ENCODE measurements at places on chromosomes 1 and 21. TPM values are rescaled to one million over a fixed set of nuclear protein-coding genes. Genes with fewer than 3 reads are reported as not detected.
A peak's percentile ranks its signal among the peaks of the same experiment; 100 is the strongest.

GRCh38 chr1:10745886-10746455, 50.5 kb downstream of the CASZ1 start:
- no peaks in the 10 kb centered on the region for H3K36me3 ChIP-seq
- no peak for DNase-seq
- no peak overlapping the region for H3K4me3 ChIP-seq
- no peaks in the 10 kb centered on the region for H3K27me3 ChIP-seq
- no peak overlapping the region for H3K27ac ChIP-seq

DNA sequence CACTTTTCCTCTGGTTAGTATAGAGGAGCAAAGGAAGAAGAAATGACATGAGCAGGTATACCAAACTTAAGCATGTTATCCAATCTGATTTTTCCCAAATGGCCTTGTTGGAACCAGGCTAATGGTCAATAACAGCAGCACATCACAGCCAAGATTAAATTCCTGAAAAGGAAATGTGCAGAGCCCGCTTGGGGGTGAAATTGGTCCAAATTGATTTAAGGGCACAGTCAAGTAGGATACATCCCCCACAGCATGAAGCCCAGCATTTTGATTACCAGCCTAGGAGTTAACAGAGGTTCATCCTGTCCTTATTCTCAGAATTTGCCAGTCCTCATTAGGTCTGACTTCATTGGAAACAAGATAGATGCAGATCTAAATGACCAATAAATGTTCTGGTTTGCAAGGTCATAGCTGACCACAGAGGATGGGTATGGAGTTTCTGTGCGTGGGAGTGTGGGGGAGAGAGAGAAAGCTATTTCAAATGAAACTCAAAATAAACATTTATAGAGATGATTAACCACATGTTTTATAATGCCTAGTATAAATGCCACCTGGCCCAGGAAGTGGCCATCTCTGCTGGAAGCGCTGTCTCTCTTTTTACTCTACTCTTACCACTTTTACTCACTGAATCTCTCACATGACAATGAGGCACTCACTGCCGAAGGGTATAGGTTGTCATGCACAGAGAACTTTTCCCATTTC, 38.7 kb downstream of the RGS5 start:
- H3K4me3 ChIP-seq = no peak overlapping the region
- H3K27me3 ChIP-seq = no peaks in the 10 kb centered on the region
- H3K27ac ChIP-seq = no peak overlapping the region
- DNase-seq = no peak
- peaks cover 6% of the 10 kb centered on the region for H3K4me1 ChIP-seq

DNA sequence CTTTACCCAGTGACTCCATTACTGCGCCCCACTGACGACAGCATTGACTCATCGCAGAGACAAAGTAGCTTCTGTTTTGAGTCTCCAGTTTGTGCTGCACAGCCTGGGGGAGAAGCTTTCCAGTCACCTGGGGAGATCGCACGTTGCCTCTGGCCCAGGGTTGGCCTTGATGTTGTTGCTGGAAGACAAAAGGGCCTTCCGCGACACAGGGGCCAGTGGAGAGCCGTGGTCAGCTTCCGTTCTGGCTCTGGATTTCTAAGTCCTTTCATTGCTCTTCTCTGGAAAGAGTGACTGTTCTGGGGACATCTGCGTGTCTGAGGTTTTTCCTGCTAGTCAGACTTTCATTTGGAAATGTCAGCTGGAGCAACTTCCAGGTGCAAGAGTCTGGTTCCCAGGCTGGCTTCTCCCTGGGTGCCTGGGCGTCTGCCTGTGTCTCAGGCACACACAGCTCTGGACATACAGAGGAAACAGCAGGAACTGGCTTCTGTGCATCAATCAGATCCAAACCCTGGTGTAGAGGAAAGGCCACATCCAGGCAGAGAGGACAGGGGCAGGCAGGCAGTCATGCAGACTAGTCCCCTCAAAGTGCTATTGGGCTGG, 257.0 kb downstream of the SIPA1L2 start:
- DNase-seq = peak; percentile 76
- peaks cover 14% of the 10 kb centered on the region for H3K4me1 ChIP-seq
- no peaks in the 10 kb centered on the region for H3K36me3 ChIP-seq
- no peak overlapping the region for H3K4me3 ChIP-seq
- no peaks in the 10 kb centered on the region for H3K27me3 ChIP-seq
- no peak overlapping the region for H3K27ac ChIP-seq

LCE1C gene
- not detected for total RNA-seq

TPTE gene
- not detected for total RNA-seq
